ENCODE measurements at places on chromosomes 11 and 22.

DNA sequence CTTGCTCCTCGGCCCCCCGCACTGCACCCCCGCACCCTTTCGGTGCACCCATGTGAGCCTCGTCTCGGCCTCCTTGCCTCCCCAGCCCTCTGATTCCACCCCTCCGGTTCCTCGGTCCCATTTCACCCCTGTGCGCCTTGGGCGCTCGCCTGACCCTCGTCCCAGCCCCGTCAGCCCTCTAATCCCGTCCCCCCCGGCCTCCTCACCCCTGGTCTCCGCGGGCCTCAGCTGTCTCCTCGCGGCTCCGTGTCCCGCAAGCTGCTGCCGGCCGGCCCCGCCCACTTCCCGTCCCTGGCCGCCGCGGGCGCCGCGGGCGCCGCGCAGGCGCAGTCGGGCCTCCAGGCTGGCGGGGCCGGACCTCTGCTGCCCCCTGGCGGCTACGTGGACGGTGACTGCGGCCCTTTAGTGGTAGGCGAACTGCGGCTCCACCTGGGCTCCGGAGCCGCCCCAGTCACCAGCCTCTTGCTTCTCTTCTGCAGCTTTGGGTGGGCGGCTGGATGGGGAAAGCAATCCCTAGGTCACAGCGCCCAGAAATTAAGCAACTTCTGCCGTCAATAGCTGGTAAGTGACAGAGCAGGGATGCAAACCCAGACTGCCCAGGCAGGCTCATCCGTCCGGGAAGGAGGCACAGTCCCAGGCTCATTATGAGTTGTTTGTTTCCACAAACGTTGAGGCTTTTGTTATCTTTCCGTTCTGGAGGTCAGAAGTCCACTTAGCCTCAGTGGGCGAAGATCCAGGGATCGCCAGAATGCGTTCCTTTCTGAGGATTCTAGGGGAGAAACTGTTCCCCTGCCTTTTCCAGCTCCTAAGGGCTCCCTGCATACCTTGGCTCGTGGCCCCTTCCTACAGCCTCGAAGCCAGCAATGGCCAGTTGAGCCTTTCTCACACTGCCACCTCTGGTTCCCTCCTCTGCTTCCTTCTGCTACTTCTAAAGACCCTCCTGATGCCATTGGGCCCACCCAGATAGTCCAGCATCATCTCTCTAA is at the start of gene PPM1F:
Gene PPM1F, minus strand, starts transcription at position 263 of the 986 bp plus-strand sequence. CDS start 6,800 bp downstream, outside the sequence.
- no peaks in the 10 kb centered on the region for H3K36me3 ChIP-seq
- peaks cover 7% of the 10 kb centered on the region for H3K27me3 ChIP-seq
- peaks cover 23% of the 10 kb centered on the region for H3K4me1 ChIP-seq
- DNase-seq: peak; percentile 94

GRCh38 chr11:12116425-12117032 is 6.1 kb downstream of the MICAL2 start:
- H3K27ac ChIP-seq: no peak overlapping the region
- DNase-seq: no peak
- no peaks in the 10 kb centered on the region for H3K36me3 ChIP-seq

GRCh38 chr22:46937939-46938338 is 175.5 kb downstream of the TBC1D22A start:
- no peak overlapping the region for H3K4me3 ChIP-seq
- no peak overlapping the region for H3K27ac ChIP-seq
- peaks cover 43% of the 10 kb centered on the region for H3K4me1 ChIP-seq
- H3K27me3 ChIP-seq: no peaks in the 10 kb centered on the region

DNA sequence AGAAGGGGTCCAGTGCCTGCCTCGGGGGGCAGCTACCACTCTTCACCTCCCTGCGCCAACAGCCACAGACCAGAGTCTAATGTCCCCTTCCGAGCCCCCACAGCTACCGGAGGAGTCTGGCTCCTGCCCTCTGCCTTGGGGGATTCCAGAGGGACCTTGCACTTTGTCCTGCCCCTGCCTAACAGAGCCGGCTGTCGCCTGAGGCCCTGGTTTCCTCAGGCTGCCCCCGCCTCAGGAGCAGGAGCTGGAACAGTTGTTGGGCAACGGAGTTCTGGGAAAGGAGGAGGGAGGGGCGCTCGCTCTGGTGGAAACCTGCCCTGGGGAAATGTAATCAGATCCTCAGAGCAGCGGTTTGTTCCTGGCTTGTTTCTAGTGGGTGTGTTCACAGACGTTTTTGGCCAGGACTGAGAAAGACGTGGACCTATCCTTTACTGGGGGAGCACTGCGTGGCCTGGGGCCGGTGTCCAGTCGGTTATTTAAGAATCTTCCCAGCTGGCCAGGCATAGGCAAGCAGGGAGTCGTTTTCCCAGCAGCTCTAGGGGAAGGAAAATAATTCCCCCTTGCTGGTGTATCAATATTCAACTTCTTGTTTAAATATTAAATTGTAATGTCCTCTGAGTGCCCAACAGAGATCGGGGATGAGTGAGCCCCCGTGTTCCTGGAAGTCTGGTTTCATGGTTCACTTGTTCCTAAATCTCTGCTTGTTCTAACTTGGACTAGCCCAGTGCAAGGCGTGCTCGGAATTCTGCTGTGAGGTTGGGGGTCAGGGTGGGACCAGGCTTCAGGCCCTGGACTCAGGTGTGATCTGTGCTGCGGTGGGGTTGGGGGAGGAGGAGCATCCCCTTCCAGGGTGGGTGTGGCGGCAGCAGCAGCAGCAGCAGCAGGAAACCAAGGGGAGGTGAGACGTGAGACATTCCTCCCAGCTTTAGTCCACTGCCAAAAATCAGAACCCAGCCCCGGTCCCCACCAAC is 32.1 kb downstream of the A4GALT start:
- DNase-seq: peak; percentile 78
- H3K4me3 ChIP-seq: peak overlapping the region; percentile 63
- no peaks in the 10 kb centered on the region for H3K27me3 ChIP-seq
- H3K36me3 ChIP-seq: no peaks in the 10 kb centered on the region
- H3K4me1 ChIP-seq: peaks cover 45% of the 10 kb centered on the region

DNA sequence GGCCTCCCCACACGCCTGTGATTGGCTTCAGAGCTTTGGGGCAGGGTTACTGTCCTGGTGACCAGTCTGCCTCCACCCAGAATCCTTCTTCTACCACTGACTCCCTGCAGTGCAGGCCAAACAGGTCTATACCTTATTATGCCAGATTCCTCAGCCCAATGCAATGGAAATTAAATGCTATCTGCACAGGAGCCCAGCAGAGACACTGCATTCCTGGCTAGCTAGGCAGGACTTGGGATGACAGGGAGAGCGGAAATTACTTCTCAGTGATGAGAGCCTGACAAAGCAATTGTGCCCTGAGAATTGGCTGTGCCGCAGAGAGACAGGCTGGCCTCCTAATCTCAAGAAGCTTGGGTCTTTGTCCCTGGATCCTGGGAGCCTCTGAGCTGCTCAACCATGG is 143.8 kb upstream of the NCAM1 start:
- DNase-seq: no peak
- H3K27ac ChIP-seq: no peak overlapping the region
- H3K4me3 ChIP-seq: no peak overlapping the region
- H3K27me3 ChIP-seq: peaks cover 9% of the 10 kb centered on the region
- H3K4me1 ChIP-seq: peaks cover 8% of the 10 kb centered on the region
- H3K36me3 ChIP-seq: no peaks in the 10 kb centered on the region

DNA sequence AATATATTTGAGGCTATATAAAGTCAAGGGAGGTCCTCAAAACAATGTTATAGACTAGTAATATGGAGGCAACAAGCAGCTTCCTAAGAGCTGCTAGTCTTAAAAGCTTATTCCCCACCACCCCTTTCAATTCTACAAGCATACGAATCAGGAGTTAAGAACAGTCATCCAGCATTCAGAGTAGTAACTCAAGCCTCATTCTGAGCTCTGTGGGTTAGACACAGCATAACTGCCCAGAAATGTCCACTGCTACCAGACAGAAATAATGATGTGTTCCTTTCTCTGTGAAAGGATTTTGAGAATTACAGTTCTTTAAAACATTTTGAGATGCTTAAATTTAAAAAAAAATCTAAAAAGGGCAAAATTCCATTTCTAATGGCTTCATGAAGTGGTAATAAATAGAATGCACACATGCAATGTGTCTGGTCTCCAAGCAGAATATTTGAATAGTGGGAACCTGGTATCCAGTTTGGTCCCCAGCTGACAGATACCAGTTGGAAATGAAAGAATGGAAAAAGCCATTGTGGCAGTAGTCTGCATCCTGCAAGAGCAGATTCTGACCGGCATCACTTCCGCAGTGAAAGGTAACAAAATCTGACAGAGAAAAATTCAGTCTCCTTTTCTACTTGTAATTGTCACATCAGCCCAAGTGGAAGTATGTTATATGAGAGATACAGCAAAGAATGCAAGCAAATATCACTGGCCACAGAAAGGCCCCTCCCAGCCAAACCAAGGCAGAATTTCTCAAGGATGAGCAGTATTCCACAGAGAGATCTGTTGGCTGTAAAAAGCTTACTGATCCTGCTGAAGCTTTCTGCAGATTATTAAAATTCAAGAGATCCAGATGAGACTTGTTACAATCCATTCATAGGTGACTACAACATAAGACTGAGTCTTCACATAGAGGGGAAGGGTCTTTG is 310.8 kb upstream of the PITPNB start:
- H3K4me1 ChIP-seq: peaks cover 42% of the 10 kb centered on the region
- H3K4me3 ChIP-seq: no peak overlapping the region
- no peaks in the 10 kb centered on the region for H3K27me3 ChIP-seq
- H3K27ac ChIP-seq: peak overlapping the region; percentile 19

GRCh38 chr22:45296628-45297297 is 12.0 kb downstream of the UPK3A start:
- no peak for DNase-seq
- no peaks in the 10 kb centered on the region for H3K36me3 ChIP-seq
- H3K27me3 ChIP-seq: peaks cover 18% of the 10 kb centered on the region
- peaks cover 19% of the 10 kb centered on the region for H3K4me1 ChIP-seq
- no peak overlapping the region for H3K4me3 ChIP-seq

DNA sequence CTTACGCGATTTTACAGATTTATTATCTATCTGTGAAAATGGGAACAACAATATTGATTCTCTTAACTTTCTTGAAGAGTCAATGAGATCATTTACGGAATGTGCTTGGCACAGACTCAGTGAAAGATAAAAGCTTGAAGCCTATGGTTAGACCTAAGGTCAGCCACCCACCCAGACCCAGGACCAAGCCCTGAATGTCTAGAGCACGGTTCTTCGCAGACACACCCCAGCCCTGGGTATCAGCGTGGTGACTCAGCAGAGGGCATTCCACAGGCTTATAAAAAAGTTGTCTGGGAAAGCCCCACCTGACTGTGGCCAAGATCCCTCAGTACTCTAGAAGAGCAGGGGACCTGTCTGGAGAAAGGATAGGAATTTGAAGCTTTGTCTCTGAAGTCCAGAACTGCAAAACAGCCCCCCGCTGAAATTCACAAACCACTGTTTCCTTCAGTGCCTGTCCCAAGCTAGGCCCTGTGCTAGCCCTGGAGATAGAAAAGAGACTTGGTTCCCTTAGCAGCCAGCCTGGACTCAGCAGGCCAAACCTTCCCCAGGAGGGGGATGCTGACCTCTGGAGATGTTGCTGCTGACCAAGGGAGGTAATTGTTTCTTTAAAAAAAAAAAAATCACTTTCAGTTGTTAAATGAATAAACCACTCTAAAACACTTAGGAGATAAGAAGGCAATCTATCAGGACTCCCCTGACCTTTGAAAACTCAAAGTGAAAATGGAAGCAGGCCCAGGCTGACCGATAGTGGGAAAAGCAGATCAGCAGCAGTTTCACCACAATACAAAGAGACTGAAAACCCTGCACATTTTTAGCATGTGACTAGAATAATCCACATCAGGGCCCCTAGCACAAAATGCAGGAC is 114.0 kb downstream of the ABTB2 start:
- peaks cover 61% of the 10 kb centered on the region for H3K27me3 ChIP-seq
- H3K27ac ChIP-seq: no peak overlapping the region
- no peak overlapping the region for H3K4me3 ChIP-seq
- H3K36me3 ChIP-seq: no peaks in the 10 kb centered on the region
- H3K4me1 ChIP-seq: peaks cover 38% of the 10 kb centered on the region
- DNase-seq: no peak

GRCh38 chr11:96014217-96014616 is 90.3 kb upstream of the MTMR2 start:
- no peak overlapping the region for H3K4me3 ChIP-seq
- peaks cover 6% of the 10 kb centered on the region for H3K4me1 ChIP-seq
- no peaks in the 10 kb centered on the region for H3K36me3 ChIP-seq
- peak overlapping the region; percentile 95 for H3K27ac ChIP-seq

GRCh38 chr11:11451501-11452005 is 98.5 kb upstream of the CSNK2A3 start:
- H3K4me3 ChIP-seq: no peak overlapping the region
- H3K36me3 ChIP-seq: no peaks in the 10 kb centered on the region
- peaks cover under 1% of the 10 kb centered on the region for H3K4me1 ChIP-seq
- H3K27me3 ChIP-seq: peaks cover 17% of the 10 kb centered on the region

DNA sequence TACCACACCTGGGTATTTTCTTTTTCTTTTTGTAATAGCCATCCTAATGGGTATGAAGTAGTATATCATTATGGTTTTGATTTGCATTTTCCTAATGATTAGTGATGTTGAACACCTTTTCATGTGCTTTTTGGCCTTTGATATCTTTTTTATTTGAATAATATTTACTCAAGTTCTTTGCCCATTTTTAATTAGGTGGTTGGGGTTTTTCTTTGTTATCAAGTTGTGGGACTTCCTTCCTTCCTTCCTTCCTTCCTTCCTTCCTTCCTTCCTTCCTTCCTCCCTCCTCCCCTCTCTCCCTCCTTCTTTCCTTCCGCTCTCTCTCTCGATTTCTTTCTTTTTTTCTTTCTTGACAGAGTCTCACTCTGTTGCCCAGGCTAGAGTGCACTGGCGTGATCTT is 75.0 kb upstream of the PDGFD start:
- no peak overlapping the region for H3K4me3 ChIP-seq
- no peak for DNase-seq
- H3K27ac ChIP-seq: no peak overlapping the region
- H3K27me3 ChIP-seq: no peaks in the 10 kb centered on the region

DNA sequence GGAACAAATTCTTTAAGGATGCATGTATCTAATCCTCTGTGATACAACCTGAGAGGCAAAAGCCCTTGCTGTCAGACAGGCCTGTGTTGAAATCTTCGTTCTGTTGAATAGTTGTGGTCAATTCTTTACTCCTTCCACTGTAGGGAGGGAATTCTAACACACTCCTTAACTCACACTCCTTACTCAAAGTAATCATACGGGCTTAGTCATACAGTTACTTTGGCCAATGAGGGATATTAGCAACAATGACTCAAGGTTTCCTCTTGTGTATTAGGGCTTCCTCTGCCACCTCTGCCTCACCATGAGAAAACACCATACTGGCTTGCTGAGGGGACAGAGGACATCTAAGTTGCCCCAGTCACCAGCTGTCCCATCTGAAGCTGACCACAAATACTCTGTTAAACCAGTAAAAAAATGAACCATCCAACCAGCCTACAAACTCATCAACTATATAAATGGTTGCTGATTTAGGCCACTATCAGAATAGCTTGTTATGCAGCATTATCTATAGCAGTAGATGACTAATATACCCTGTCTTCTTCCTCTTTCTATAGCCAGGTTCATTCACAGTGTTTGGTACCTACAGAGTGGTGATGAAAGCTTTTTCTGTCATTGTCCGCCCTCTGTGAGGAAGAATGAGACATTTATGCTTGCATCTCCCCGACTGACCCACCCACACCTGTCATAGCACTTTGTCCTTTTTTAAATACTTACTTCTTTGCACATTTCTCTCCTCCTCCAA is 322.8 kb upstream of the SYN3 start:
- H3K27ac ChIP-seq: no peak overlapping the region
- no peak for DNase-seq
- no peaks in the 10 kb centered on the region for H3K27me3 ChIP-seq
- H3K4me1 ChIP-seq: no peaks in the 10 kb centered on the region
